Esophagus muscularis mucosa (tissue), 4 donors: ENCODE measurements at places on chromosomes 4 and X.

GRCh38 chrX:87924619-87925018 lies 407.0 kb downstream of the KLHL4 start:
- DNase-seq = no peak

DNA sequence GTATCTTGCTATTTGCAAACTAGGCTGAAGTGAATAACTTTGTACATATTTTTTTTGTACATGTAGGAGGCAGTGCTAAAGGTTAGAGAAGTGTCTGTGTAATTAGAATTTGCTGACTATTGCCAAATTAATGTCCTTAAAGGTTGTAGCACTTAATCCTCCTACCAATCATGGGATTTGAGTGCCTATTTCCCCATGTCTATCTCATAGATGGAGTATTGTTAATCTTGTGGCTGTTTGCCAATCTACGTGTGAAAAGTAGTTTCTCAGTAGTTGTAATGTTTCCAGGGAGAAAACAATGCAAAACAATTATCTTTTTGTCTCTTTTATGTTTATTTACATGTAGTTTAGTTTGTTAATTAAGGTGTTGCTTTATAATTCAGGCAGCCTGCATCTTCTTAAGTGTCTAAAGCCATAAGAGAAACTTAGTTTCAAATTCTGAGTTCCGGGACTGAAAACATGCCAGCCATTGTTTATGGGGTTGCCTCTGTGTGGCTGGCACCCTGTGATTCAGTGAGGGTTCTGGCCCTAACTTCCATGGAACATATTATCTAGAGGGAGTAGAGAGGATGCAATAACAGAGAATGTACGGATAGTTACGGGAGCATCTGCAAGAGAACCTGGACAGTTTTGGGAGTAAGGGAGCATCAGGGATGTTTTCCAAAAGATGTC lies 142.4 kb downstream of the KLHL8 start:
- no peak for DNase-seq

DNA sequence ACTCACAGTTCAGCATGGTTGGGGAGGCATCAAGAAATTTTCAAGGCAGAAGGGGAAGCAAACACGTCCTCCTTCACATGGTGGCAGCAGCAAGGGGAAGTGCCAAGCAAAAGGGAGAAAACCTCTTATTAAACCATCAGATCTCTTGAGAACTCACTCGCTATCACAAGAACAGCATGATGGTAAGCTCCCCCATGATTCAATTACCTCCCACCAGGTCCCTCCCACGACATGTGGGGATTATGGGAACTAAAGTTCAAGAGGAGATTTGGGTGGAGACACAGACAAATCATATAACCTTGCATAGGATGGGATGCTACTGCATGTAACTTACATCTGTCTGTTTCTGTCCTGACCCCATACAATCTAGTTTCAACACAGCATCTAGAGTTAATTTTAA lies 511.8 kb upstream of the ARX start:
- DNase-seq = no peak

DNA sequence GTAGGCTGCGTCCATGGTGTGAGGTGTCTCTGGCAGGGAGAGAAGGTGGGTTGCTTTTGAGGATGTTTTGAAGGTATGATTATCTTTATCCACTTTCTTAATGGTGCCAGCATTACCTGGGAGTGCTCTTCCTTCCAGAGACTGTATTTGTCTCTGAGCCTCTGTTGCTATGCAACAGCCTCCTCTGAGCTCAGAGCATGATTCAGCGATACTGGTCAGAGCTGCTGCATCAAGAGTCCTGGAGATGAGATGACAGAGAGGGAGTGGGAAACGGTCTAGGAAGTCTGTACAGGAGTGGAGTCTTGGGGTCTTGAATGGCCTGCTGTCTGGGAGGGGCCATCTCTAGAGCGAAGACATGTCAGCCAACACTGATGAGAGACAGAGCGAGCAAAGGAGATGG lies 104.4 kb upstream of the RAB40AL start:
- DNase-seq = no peak

DNA sequence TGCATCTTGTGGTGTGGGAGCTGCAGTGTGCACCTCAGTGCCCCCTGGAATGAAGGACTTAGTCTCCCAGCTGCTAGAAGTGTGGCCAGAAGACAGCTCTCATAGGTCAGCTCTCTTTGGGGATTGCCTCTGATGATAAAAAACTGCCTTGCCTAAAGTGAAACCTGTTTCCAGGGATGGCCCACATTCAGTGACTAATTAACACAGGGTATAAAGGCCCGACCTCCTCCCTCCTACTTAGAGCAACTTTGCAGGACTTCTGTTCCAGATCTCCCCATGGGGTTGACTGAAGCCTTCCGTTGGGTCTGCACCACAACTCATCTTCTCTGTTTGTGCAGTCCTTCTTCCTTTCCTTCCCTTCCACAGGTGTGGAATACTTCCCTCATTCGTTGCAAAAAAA lies 53.2 kb downstream of the SPINK2 start:
- DNase-seq = no peak

DNA sequence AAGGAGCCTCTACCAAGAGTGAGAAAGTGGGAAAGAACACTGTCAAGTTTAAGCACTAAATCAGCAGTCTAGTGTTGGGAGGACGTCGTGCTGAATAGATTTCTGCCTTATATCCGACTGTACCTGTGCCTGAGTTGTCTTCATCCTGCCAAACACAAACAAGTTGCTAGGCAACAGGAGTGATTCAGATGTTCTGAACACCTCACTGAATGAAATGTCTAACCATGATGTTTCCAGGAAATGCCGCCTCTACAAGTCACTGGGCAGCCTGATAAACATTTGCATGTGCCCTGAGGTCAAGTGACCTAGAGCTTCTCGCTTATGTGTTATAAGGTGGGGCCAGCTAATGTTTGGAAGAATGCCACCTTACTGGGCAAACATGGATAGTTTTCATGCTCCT lies 37.9 kb downstream of the SGMS2 start:
- DNase-seq = no peak

DNA sequence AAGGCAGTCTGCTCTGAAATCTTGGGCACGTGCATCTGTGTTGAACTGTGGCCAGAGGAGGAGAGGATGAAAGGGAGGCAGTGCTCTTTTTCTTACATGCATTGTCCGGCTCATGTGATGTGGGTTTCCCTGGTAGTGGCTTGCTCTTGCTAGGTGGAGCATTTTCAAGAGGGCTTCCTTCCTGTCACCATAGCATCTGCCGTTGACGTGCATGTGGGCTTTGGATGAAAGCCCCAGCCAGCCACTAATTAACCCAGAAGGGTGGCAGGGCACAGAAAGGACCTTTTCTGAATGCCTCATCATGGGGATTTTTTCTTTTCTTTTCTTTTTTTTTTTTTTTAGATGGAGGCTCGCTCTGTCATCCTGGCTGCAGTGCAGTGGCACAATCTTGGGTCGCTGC lies 121.3 kb downstream of the GPR143 start:
- DNase-seq = no peak

GRCh38 chr4:89216866-89217265 lies 90.7 kb downstream of the GPRIN3 start:
- DNase-seq = no peak

DNA sequence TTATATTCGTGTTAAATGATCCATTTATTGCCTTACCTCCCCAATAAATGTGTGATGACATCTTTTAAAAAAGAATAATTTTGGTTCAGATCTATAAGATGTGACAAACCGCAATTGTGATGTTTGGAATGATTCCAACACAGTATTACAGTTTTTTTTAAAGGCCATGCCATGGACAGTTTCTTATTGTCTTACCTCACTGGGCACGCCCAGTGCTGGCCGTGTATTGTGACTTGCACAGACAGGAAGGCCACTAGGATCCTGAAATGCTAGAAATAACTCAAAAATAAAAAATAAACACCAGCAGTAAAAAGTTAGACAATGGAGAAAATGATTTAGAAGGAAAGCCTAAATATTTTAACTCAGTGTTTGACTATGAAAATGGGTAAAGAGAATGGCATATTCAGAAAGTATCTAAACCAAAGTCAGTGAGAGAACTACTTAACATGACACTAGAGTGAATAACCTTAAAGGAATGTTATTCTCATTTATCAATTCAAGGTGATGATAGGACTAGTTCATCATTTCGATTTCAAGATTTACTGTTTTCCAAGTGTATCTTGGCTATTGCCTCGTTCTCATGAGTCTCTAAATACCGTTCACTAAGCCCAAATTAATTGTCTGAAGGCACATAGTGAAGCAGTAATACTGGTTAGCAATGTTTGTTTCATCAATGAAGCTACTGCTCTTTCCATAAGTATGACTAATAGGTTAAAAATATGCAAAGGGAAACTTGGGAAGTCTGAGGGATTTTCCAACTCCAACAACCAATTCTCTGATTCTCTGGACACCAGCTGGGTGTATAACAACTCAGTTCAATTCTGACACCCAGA lies 46.1 kb upstream of the VEGFC start:
- DNase-seq = no peak

DNA sequence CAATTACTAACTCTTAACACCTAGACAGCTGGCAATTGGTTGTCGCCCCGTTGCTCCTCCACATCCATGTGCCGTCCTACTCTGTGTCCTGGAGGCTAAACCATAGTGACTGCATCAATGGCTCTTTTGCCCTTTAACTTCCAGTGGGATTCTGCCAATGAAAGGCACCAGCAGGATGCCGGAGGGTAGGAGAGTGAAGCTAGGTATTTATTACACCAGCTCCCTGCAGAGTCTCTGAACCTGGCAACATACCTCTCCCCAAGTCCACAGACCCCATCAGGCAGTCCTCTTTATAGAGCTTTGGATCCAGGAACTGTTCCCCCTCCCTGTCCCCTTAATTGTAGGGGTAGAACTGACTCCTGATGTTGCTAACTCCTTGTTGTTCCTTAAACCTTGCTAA lies 426.8 kb downstream of the HNRNPD start:
- DNase-seq = no peak

DNA sequence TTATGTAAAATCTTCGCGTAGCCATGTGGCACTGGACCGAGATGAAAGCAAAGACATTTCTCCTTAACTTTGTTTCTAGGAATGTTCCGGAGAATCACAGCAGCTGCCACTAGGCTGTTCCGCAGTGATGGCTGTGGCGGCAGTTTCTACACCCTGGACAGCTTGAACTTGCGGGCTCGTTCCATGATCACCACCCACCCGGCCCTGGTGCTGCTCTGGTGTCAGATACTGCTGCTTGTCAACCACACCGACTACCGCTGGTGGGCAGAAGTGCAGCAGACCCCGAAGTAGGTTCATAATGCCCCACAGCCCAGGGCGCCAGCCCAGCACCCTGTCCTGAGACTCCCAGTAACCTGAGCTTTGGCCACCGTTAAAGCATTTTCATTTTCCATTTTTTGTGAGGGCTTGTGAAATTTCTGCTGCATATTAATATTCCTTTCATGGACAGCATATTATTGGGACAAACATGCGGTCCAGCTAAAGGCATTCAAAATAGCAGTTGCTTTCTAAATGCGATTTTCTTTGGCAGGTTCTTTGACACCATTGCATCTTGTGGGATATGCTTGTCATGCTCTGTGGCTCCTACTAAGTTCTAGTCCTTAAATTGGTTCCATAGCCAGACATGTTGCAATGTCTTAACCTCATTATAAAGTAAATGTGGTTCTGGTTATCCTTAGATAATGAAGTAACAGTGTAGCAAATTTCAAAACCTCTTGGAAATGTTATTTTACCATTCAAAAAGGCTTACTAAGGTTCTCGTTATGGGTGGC lies 49.1 kb upstream of the MSANTD1 start:
- DNase-seq = no peak

GRCh38 chr4:76078033-76078613 lies 3.6 kb downstream of the ART3 start:
- DNase-seq = no peak

DNA sequence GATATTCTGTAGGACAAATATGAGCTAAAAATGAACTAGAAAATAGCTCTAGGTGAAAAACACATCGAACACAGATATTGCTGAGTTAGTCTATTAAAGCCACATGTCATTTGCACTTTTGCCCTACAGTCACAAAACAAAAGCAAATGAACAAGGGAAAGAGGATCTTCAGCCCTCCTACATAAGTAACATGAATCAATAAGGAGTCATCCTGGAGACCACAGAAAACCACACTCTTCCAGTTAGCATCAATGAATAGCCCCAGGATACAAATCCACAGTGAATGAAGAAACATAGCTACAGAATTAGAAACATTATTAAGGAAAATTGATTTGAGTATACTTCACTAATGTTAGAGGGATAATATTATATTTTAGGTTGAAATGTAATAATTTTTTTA lies 311.4 kb downstream of the MAPK10 start:
- DNase-seq = no peak

DNA sequence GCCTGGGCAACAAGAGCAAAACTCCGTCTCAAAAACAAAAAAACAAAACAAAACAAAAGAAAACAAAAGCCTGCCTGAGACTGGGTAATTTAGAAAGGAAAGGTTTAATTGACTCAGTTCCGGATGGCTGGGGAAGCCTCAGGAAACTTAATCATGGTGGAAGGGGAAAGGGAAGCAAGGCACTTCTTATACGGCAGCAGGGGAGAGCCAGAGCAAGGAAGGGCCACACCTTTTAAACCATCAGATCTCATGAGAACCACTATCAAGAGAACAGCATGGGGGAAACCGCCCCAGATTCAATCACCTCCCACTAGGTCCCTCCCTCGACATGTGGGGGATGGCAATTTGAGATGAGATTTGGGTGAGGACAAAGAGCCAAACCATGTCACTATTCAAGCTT lies 122.2 kb downstream of the UBE2K start:
- DNase-seq = no peak

DNA sequence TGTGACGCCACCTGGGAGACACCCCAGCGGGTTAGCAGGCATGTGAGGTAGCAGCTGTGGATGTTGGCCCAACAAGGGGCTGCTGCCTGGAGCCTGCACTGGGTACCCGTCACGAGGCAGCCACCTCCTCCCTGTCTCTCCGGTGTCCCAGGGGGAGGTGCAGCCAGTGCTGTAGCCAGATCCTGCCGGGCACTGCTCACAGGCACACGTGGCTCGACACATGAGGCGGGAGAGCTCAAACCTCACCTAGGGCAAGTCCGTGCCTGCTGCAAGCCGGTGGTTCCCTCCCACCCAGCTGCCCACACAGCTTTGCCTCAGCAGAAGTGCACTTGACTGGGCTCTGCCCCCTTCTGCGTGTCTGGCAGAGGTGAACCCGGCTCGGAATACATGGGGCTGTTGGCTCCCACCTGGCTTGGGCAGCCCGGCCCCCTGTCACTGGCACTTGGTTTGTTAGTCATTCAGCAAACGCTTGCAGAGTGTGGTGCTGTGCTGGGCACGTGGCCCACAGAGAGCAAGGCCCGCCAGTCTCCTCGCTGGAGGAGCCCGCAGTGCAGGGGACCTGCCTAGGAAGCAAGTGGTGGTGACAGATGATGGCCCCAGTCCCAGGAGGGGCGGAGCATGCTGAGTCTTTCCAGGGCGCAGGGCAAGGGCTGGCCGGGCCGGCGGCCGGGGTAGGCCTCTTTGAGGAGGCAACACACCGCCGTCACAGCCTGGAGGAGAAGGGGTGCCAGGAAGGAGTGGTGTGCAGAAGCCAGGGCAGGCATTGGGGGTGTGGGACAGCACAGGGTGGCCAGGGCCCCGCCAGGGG lies 10.1 kb upstream of the SH3TC1 start:
- DNase-seq = no peak

- no peak for DNase-seq
Measured at GRCh38 chr4:69470561-69470960, 25.1 kb downstream of the UGT2B4 start.

DNA sequence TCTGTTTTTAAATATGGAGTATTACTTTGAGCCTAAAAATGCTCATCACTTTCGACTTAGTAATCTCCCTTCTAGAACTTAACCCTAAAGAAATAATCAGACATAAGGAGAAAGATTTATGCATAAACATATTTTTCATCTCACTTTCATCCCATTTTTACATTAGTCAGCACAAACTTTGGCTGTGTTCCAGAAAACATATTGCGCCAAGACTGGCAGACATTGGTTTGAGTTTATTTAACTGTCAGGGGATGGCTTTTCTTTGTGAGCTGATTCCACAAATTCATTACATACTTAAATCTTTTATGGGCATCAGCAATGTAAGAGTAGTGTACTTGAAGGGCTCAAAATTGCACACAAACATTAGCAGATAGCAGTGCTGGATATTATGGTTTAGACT lies 23.7 kb downstream of the MAOA start:
- no peak for DNase-seq
